Ovary (tissue), 10 donors: ENCODE measurements at places on chromosomes 7 and 10. TPM values are rescaled to one million over a fixed set of nuclear protein-coding genes. Genes with fewer than 3 reads are reported as not detected.

TRRAP gene
- total RNA-seq: 46.2 TPM

ALOX5 gene
- total RNA-seq: 17.7 TPM

DNA sequence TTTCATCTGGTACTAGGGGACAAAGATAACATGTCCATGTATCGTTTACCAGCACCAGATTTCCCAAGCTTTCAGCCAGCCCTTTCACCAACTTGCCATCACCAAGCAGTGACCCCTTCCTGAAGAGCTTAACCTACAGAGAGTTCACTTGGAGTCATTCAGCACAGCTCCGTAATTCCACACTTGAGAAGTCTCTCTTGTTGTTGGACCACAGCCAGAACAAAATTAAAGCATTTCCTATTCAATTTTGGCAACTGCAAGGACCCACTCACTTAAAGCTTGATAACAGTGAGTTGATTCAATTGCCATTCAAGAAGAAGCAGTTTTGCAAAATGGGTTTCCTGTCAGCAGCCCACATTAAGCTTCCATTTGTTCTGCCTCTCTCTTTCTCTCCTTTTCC is 88.5 kb upstream of the LRRTM3 start:
- DNase-seq: no peak

GRCh38 chr7:48875045-48875916 is 49.1 kb upstream of the CDC14C start:
- no peak for DNase-seq

GRCh38 chr10:119428789-119429188 is 113.7 kb downstream of the RGS10 start:
- peak; percentile 60 for DNase-seq

DNA sequence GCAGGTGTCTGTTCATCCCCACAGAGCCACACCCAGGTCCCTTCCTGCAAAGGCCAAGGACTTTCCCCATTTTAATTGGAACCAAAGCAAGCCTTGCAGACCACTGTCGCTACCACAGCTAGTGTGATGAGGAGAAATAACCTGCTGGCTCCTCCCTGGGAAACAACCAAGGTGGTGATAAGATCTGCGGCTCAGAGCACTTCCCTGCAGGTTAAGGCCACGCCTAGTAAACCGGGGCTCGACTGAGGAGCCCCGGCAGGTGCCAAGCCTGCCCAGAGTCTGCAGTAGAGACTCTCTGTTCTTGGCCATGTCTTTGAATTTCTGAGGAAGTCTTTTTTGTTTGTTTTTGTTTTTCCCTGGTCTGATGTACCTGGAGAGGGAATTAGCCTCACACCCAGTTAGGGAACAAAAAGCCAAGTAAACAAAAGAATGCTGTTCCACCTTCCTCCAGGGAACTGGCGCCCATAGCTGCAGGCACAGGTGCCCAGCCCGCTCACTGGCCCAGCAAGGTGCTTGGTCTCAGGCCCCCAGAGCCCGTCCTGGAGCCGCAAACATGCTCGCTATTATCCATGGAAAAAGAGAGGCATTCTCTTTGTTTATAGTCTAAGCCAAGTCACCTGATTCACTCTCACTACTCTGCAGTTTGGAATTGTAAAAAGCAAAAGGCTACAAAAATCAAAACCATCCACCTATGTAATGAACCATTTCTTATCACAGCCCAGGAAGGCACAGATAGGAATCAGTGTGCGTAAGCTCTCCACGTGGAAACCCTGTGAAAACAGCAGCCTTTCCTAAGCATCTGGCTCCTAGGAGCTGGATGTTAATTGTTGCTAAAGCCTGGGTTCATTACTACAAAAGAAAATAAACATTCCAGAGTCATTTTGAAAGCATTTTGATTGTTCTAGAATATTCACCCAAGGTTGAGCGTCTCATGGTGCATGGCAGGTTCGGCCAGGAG is 2.7 kb downstream of the GPR146 start:
- no peak for DNase-seq

DNA sequence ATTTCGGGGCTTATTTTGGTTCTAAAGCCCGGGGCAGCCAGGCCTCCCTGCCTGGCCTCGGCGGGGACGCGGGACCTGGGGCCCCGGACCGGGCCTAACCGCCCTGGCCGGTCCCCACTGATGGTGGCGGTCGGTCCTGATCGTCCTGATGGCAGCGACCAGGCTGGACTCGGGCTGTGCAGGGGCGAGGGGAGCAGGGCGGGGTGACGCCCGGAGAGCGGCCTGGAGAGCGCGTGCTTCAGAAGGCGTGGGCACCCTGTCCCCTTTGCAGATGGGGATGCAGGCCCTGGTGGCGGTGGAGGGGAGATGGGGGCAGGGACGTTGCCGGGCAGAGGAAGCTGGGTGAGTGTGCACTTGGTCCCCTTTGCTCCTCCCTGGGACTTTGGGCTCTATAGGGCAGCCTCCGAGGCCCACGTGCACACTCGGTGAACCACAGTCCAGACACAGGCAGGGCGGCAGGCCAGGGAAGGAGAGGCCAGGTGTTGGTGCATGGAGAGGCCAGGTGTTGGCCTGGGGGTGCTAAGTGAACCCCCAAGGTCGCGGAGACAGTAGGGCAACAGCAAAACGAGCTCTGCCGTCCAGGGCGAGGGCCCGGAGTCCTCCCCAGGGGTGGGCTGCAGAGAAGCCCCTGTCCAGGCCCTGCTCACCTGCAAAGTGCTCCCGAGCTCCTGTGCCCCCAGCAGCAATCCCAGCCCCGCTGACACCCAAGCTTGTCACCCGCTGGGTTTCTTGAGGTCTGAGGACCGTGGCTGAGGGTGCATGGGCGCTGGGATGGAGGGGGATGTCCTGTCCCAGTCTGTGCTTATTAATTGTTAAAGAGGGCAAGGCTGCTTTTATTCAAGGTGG is 42.4 kb upstream of the FAM20C start:
- peak; percentile 70 for DNase-seq

GRCh38 chr10:21929070-21929469 is 74.5 kb downstream of the DNAJC1 start:
- DNase-seq: no peak
